ENCODE measurements at places on chromosomes 5 and 9.

- DNase-seq, result no peak
Observed at GRCh38 chr9:136748666-136749611, 614 bp upstream of the LCN6 start.

GRCh38 chr9:87201351-87201751, 254.0 kb upstream of the GAS1 start:
- peak; percentile 29 for DNase-seq

DNA sequence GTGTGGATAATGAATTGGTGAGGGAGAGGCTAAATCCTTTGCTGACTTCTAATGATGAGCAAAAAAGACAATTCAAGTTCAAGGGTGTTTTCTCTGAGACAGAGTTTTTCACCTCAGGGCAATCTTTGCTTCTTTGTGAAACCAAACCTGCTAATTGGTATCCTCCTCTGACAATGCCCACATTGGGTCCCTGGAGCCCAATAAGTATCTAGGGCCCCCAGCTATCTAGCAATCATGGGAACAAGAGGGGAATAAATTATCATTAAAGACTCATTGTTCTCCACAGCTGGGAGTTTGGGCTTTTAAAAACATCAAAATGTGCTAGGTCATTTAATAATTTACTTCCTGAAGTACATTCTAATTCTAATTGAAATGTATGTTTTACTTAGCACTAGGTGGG, 227.3 kb downstream of the TMEM167A start:
- no peak for DNase-seq

DNA sequence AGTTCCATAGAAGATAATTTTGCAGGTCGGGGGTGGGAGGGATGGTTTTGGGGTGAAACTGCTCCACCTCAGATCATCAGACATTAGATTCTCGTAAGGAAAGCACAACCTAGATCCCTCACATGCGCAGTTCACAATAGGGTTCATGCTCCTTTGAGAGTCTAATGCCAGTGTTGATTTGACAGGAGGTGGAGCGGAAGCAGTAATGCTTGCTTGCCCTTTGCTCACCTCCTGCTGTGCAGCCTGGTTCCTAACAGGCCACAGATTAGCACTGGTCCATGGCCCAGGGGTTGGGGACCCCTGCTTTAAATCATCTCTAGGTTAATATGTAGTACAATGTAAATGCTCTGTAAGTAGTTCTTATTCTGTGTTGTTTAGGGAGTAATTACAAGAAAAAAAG, 10.5 kb downstream of the SHISAL2B start:
- DNase-seq, result no peak

GRCh38 chr5:124661317-124662141, 84.9 kb downstream of the ZNF608 start:
- peak; percentile 76 for DNase-seq

GRCh38 chr5:144844086-144844485, 673.4 kb downstream of the KCTD16 start:
- DNase-seq, result no peak

DNA sequence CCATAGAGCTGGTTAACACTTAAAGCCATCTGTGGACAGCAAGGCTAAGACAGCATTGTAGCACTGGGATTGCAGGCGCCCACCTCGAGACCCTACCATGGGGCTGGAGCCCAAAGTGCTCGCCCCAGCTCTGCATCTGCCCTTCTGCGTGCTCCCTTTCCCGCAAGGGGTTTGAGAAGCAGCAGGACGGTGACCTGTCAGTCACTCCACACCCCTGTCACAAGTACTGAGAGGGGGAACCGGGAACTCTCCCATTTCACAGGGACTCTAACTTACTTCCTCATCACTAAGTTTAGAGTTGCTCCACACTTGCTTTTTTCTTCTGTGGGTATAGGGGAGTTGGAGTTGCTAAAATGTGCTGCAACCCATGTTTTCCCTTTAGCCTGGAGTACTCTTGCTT, 273.2 kb downstream of the SMARCA2 start:
- DNase-seq, result no peak

- no peak for DNase-seq
Observed at GRCh38 chr5:39076101-39076756, 2.0 kb upstream of the RICTOR start.

DNA sequence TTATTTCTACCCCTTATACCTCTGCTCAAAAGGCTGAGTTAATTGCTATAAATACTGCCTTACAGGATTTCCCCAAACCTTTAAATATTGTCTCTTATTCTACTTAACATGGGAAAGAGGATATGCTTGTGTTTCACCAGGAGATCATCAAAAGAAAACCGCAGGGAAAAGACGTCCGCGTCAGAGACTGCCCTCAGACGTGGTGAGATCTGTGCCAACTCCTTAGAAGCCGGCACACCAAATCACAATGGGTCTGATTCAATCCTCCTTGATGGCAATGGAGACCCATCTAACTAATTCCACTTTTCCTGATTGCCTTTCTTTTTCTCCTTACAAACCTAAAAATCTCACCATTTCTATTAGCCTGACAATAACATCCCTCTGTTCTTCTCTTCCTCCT, 55.0 kb downstream of the SH3PXD2B start:
- no peak for DNase-seq

DNA sequence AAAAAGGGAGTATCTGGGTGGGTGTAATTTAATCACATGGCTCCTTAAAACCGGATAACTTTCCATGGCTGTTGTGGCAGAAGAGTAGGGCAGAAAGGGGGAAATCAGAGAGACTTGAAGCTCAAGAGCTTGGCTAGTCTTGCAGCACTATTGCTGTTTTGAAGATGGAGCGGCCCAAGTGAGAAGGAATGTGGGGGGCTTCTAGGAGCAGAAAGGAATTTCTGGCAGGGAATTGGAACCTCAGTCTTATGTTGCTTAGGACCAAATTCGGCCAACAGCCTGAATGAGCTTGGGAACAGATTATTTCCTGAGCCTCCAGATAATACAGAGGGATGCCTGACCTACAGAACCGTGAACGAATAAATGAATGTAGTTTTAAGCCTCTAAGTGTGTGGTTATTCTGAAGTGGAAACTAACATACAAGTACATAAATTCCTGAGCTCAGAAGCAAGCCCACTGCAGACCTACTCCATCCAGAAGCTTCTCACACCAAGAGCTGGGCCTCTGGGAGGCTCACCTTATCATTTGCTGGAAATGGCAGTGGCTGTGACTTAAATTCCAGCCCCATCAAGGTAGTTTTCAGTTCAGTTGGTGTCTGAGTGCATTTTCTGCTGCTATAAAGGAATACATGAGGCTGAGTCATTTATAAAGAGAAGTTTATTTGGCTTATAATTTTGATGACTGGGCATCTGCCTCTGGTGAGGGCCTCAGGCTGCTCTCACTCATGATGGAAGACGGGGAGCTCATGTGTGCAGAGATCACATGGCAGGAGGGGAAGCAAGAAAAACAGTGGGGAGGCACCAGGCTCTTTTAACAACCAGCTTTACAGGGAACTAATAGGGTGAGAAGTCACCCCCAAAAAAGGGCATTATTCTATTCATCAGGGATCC, 15.3 kb upstream of the TMEM174 start:
- DNase-seq, result no peak

Measured in fibroblast of pulmonary artery (primary cell).